HCT116 (cell line): ENCODE measurements at places on chromosomes 5 and 9. TPM values are rescaled to one million over a fixed set of nuclear protein-coding genes. Genes with fewer than 3 reads are reported as not detected.

GRCh38 chr5:153953411-153953810 lies 85.3 kb downstream of the FAM114A2 start:
- no peak for DNase-seq

- no peak for DNase-seq
Measured at GRCh38 chr9:74526215-74526614, 29.1 kb downstream of the RORB start.

- DNase-seq: no peak
Measured at GRCh38 chr5:55176176-55176818, 3.3 kb upstream of the CDC20B start.

- no peak for DNase-seq
Measured at GRCh38 chr5:52943285-52943684, 45.9 kb upstream of the ITGA2 start.

TSLP gene
- total RNA-seq: 0.34 TPM

DNA sequence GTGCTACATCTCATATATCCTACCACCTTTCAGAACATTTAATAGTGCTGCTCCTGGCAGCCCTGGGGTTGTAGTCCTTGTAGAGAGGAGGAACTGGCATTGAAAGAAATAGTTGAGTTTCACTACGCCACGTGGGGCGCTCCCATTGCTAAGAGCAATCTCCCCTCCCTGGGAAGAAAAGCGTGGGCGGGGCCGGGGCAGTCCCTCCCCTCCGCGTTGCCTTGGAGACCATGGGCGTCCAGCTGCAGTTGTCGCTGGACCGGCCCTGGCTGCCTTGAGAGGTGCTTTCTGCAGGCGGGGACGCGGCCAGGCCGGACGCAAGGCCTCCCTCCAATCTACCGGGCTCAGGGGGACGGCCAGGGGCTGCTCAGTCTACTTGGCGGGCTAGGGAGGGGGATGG lies 368 bp upstream of the CCDC180 start:
- no peak for DNase-seq

ARHGEF37 gene
- total RNA-seq: 7.0 TPM

- no peak for DNase-seq
Measured at GRCh38 chr5:113164021-113164420, 187.4 kb downstream of the DCP2 start.

- no peak for DNase-seq
Measured at GRCh38 chr5:126971455-126972031, 58.8 kb downstream of the MARCHF3 start.

MYMK gene
- total RNA-seq: not detected

GRCh38 chr5:74371621-74372020 lies 268.9 kb downstream of the ENC1 start:
- DNase-seq: no peak

DNA sequence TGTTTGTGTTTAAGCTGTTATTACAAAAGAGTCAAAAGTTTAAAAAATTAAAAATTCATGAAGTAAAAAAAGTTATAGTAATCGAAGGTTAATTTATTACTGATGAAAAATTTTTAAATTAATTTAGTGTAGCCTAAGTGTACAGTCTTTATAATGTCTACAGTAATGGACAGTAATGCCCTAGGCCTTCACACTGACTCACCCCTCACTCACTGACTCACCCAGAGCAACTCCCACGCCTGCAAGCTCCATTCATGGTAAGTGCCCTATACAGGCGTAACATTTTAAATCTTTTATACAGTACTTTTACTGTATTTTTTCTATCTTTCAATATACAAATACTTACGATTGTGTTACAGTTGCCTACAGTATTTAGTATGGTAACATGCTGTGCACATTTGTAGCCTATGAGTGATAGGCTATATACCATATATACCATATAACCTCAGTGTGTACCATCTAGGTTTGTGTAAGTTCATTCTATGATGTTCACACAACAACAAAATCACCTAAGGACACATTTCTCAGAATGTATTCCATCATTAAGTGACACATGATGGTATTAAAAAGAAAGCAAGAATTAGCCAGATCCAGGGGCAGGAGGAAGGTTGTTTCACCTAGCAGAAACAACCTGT lies 40.1 kb downstream of the DCAF10 start:
- peak; percentile 1 for DNase-seq

ZDHHC11B gene
- total RNA-seq: 3.8 TPM

DNA sequence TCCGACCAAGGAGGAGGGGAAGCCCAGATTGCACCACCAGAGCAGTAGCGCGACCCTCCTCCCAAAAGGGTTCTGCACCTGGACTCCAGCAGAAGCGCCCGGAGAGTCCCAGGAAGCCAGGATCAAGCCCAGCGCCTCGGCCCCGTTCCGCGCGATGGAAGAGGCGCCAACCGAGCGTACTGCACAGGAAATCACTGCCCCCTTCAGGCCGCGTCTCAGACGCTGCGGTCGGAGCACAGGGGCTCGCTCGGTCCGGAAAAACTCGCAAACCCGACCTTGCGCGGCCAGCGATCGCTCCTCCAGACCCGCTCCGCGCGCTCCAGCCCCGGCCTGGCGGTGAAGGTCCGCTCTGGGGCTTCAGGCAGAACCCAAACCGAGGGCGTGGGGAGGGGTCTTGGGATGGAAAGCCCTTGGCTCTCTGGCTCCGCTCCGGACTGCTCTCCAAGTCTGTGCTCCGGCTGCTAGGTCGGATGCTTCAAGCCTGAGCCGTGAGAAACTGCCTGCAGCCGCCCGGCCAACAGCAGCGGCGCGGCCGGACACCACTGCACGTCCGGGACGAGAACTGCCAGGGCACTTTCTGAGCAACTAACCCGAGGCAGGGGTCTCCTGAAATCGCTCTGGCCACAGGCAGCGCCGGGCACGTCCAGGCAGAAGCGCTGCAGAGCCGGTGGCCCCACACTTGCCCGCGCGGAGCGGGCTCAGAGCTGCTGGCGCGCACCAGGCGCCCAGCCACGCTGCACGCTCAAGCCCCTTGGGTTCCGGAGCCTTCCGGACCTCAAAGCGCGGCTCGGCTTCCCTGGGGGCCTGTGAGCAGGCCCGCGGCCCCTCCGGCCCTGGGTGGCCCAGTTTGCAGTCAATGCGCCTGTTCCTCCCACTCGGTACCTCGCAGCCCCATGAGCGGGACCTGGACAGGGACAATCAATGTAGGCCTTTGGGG lies 1.3 kb downstream of the GABBR2 start:
- DNase-seq: peak; percentile 3

NTRK2 gene
- total RNA-seq: not detected

- no peak for DNase-seq
Measured at GRCh38 chr5:35331956-35332950, 102.0 kb upstream of the PRLR start.

GRCh38 chr9:26523577-26523976 lies 369.0 kb downstream of the CAAP1 start:
- DNase-seq: no peak
